Nucleus accumbens (tissue), 56 donors: ENCODE measurements at places on chromosomes 3 and 15.

- DNase-seq = no peak
These were observed 27.6 kb downstream of the RFT1 start for GRCh38 chr3:53102601-53103147.

- no peak for DNase-seq
These were observed 15.1 kb upstream of the RFTN1 start for GRCh38 chr3:16528581-16528993.

GRCh38 chr15:34223904-34224596, 766 bp upstream of the EMC4 start:
- DNase-seq = no peak

DNA sequence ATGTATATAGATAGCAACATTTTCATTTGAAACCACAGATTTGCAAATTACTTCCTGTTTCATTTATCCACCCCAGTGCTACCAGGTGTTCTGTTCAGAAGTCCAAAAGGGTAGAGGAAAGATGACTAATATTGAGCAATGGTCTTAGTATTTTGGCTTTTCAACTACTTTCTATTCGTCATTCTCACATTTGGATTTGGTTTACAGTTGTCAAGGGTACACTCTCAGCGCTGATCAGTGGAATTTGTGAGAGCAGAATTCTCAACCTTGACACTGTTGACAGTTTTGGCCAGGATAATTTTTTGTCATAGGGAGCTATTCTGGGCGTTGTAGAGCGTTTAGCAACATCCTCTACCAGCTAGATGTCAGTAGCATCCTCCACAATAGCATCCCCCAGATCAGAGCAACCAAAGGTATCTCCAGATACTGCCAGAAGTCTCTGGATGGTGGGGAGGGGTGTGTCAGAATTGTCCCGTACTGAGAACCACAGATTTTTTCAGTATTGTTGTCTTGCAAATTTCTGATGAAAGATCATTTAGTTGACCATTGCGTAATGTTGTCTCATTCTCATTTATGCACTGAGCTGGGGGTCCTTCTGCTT, 4.2 kb downstream of the HMCES start:
- no peak for DNase-seq

DNA sequence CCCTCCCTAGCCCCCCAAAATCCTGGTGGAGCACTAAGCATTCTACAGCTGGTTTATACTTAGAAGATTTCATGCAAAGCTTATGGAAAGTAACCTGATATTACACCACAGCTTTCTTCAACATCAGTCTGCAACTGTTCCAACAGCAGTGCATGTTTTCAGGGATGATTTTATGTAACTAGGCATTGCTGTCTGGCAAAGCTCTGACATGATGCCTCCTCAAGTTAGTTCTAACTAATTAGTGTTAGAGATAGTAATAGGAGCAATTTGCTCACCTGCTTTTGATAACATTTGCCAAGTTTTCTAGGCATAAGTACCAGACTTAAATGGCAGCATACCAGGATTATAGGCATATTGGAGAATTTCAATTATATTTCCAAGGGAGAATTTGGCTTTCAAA, 330.3 kb upstream of the SGO1 start:
- no peak for DNase-seq

- DNase-seq = no peak
These were observed 1.9 kb upstream of the DPH6 start for GRCh38 chr15:35547775-35548364.

GRCh38 chr3:133937061-133937686, 41.5 kb upstream of the RAB6B start:
- DNase-seq = no peak

DNA sequence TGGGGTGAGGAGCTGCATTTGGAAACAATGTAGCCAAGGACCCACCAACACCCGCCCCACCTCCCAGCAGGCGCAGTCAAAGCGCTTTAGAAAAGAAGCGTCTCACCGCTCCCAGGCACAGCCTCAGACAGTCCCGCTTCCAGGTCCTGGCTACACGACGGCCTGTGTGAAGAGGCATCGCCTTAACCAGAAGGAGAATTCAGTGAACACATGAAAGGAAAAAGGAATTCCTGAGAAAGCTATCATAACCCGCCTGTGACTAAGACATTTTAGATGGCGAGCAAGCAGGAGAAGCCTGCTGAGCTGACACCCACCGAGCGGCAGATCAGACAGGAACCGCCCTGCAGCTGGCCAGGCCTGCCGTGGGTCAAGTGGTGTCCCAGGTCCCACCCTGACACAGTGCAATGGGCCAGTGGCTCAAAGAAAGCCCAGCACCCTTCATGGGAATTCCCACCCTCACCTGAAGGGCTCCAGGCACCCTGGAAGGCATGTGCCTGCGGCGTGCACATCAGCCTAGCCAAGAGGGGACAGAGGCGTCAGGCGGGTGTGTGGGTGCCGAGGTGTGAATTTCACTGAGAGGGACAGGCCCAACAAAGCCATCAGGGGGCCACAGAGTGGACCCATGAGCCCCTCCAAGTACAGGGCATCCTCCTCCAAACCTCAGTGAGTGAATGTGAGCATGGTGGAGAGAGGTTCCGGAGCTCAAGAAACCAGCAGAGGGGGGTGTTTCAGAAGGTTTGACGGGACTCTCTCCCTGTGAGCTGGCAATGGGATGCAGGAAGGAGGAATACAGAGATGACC, 144.8 kb downstream of the NSMCE3 start:
- DNase-seq = no peak

DNA sequence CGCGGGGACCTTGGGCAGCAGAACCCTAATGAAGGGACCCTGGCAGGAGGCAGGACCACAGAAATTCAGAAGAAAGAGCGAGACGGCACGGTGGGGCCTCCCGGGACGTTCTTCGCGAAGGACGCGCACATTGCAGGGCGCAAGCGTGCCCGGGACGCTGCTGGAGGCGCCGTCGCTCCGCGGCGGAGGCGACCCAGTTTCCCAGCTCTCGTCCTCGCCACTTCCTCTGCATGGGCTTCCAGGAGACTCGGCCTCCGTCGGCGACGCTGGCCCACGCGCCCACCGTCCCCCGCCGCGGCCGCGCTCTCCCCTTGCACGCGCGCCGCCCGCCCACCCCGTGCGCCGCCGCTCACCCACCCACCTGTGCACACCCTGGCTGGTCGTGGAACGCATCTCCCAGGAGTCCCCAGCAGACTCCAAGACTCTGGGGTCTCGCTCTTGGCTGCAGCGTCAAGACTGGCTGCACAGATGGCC, 31.8 kb upstream of the SMAD3 start:
- DNase-seq = no peak

- DNase-seq = no peak
These were observed 24.8 kb downstream of the PSTPIP1 start for GRCh38 chr15:77019521-77020331.

DNA sequence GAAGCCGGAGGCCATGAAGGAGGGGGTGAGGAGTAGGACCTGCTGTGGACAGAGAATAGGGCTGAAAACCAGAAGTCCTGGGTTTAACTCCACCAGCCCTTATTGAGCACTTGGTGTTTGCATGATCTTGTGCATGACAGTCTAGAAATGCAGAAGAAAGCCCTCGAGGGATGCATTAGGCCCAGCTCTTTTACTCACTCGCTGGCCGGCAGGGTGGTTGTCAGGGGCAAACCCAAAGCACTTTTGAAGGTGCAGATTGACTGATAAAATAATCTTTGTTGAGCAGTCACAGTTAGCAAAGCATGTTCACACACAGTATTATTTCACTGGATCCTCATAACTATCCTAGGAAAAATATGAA, 55.3 kb downstream of the CORO2B start:
- no peak for DNase-seq

DNA sequence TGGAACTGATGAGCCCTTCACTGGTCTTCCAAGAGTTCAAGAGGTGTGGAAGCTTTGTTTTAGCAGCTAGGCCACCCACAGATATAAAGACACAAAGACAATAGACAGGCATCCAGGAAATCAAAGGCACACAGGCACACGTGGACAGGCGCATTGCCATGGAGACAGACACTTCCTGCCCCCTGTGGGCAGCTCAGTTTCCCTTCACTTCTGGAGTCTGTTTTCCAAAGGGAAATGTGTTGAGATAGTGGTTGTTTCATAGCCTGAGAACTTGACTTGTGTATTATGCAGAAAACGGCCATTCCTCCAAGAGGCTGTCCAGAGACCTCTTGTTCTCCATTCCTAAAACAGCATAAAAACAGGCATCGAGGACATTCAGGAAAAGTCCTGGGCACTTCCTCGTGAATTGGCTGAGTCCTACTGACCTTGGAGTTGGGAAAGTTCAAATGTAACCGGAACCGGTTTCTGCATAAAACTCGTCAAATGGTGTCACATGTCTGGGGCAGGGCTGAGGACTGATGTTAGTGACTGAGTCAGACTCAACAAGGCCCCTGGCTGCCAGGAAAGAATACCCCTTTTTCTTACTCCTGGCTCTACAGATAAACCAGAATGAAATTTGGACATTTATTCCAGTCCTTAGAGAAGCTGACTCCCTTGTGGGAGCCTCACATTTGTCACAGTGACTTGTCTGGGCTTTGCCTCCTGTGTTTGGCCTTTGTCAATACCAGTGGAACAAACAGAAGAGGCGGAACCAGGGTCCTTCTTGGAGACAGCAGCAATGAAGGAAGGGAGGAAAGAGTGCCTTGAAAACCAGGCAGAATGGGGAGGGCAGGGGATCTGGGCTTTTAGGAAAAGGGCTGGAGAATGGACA, 1.3 kb downstream of the ALPK3 start:
- no peak for DNase-seq

GRCh38 chr3:142999881-143000280, 1.5 kb upstream of the U2SURP start:
- DNase-seq = no peak
